OCI-M1 (cell line): ENCODE measurements at places on chromosomes 6 and 20.

DNA sequence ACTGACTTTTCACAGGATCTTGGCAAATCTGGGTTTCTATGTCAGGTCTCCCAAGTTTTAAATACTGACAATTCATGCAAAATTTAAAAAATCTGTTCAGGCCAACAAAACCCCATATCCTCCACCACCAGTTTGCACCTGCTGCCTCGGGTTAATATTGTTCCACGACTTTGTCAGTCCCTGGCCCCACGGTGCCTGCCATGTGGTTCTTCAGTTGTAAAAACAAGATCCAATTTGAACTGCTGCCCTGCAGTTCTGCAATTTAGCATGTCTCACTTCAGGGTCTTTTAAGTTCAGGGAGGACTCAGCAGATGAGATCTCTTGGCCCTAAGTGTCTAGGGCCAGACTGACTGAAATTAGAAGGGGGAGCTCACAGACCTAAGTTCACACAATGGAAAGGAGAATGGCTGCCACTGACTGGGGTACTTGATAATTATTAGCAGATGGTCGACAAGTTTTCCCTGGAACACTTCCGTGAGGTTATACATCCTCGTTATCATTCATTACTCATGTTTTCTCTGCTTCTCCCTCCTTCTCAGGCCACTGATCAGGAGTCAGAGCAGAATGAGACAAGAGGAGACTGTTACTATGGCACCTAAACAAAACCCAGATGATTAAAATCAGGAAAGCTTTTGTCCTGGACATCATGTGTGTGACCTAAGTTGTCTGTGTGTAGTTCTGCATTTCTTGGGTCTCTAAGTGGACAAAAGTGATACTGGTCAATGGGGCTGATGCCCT lies 223.6 kb downstream of the KIF16B start:
- DNase-seq: no peak

- no peak for DNase-seq
Measured at GRCh38 chr20:58321205-58321604, 11.7 kb downstream of the RAB22A start.

- DNase-seq: no peak
Measured at GRCh38 chr20:63459070-63459380, 13.4 kb downstream of the KCNQ2 start.

- peak; percentile 15 for DNase-seq
Measured at GRCh38 chr20:22303523-22303922, 280.8 kb downstream of the FOXA2 start.

DNA sequence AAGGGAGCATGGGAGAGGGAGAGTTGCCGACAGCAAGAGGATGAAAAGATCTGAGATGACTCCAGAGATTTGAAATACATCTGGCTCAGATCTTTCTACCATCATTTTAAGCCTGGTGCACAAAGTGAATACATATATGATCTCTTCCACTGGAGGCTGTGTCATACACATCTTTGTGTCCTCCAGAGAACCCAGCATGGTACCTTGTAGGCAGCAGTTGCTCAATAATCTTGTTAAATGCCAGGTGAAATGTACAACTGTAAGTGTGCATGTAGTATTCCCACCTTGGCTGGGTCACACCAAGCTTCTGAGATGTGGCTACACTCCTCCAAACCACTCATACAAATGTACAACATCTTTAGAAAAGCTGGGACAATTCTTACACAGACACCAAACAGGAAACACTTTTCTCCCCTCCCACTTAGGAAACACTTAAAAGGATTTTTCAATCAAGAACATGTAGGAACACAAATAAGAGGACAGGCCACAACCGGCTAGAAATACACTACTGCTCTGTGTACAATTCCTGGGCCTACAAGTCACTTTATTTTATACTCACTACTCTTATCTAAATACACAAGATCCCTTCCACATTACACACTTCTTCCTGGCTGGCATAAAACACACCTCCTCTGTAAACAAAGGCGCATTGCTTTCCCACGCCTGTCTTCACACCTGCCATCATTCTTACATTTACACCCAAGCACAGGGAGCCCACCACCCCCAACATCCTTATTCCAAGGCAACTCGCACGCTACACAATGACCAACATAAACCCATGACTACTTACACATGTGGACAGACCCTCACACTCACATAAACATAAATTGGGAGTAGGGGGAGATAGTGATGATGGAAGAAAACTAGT lies 3.8 kb upstream of the IER3 start:
- no peak for DNase-seq

GRCh38 chr20:48945840-48946514 lies 24.5 kb downstream of the ARFGEF2 start:
- DNase-seq: no peak

DNA sequence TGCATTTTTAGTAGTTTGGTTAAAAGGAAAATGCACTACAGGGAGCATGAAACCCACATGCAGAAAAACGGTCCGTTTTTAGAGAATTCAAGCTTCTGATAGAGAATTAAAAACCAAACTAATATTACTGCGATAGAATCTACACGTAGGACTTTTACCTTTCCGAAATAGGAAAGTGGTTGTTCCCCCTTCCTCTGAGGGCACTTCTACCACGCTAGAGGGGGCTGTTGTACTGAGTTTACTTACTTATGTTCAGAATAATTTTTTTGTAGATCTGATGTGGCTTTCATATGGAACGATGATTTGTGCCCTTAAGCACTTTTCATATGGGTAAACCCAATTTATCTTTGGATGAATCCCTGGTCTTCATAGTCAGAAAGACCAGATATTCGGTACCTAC lies 264.3 kb upstream of the PLN start:
- DNase-seq: peak; percentile 84

DNA sequence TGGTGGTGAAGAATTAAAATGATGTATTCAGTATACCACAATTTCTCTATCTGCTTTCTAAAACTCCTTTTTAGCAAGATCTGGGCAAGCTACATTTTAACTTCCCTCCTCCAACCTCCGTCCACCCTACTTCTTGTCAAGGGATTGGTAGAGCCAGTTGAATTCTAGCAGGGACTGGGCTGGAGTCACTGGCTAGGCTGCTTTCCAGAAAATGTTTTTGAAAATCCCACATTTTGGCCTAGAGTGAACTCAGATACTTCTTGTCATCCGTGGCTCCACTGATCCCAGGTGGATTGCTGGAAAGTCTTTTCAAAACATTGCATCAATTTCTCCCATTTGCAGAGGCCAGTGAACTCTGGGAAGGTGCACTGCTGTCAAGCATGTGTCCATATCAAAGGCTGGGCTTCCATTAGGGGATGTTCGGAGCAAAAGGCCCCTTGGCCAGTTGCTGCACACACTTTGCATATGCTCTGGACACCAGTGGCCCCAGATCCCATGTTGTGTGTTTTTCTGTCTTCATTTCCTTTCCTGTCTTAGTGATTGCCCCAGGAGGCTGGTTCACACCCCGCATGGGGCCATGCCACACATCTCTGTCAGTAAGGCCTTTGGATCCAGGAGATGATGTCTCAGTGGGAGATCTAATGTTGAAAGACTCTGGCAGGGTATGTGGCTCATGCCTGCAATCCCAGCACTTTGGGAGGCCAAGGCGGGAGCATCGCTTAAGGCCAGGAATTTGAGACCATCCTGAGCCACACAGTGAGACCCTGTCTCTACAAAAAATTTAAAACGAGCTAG lies 11.3 kb upstream of the KCNK16 start:
- DNase-seq: no peak

DNA sequence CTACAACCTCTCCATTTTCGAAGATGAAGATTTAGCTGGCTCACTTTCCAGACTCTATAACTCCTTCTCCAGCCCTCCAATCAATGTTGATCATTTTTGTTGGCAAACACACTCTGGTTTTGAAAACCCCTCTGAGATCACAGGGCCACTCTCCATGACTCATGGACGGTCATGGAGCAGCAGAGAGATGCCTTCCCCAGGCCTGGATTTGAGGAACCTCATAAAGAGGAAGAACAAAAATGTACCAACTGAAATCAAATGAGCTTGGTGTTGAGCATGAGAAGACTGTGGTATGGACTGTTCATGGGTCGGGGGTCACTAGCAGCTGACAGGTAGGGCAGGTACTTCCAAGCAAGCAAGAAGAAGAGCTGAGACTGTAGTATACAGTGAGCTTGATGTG lies 112.8 kb upstream of the INSM1 start:
- DNase-seq: peak; percentile 20

- DNase-seq: no peak
Measured at GRCh38 chr6:147941143-147941542, 401.5 kb upstream of the SASH1 start.

DNA sequence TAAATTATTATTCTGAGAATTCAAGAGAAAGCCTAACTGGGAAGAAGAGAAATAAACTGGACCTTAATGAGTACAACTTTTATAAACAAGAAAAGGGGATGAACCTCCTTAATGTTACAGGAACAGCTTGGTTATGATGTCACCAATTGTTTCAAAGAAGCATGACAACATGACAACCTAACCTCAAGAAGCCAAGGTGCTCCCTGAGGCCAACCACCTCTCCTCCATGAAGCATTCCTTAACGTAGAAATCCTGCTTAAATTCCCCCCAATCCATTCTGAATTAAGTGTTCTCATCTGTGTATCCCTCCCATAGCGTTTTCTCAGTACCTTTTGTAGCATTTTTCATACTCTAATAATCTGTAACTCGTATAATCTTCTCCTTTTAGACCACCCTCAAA lies 1.7 kb downstream of the HBS1L start:
- DNase-seq: peak; percentile 65

GRCh38 chr20:50634191-50634590 lies 57.2 kb downstream of the RIPOR3 start:
- DNase-seq: no peak

GRCh38 chr20:21521596-21522480 lies 8.0 kb upstream of the NKX2-2 start:
- DNase-seq: no peak

- DNase-seq: peak; percentile 52
Measured at GRCh38 chr6:38034274-38034914, 214.9 kb downstream of the ZFAND3 start.

DNA sequence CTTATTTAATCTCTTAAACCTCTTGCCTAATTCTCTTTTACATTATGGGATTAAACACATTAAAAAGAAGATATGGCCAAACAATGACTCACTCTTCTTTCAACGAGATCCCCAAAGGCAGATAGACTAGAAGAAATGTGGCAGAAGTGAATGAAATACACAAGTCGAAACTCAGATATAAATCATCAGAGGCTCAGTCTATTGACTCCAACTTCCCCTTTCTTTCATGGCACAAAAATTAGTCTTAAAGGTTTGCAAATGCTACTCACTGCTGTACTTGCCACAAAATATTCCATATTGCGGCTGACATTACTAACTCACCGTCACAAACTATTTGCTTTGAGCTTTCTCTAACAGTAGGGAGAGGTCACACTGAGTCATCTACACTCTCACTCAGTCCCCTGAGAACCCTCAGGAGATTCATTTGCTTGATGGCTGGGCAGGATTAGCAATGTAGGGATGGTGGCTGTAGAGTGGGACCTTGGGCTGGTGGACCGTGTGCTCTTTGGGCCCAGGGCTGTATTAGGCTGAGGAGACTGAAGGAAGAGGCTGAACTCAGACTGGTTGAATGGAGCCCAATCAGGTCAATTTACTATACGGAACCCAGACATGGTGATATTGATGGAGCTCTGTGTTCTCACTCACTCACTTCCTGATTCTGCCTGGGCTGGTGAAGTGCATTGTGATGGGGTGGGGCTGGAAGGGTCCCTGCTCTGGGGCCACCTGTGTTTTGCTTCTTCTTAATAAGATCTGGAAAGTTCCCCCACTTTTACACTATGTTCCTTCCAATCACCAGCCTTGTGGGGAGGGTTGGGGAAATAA lies 42.8 kb upstream of the UBR2 start:
- DNase-seq: peak; percentile 68

DNA sequence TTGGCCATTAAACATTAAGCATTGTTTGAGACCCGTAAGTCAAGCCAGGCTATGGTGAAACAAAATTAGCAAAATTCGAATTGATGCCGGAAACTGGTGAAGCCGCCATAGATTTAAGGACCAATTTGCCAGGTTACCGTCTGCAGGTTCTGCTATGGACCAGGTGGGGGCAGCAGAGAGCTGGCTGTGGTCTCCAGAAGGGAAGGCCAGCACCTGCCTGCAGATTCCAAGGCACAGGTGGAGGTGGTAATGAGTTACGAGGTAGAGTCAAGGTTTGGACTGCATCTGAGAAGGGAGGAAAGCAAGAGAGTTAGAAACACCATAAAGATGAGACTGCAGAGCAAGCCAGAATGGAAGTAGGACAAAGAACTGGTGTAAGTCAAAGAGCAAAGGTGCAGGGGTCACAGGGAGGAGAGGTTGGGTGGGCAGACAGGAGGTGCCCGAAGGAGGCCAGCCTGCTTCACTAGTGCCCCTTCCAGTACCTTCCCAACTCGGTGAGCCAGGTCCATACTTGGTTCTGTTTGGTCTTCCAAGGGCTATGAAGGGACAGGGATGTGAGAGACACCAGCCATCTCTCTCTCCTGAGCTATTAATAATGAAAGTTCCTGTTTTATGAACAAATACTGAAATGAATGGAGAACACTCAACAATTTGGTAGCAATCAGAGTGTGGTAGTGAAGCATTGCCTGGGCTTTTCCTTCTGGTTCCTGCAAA lies 131.6 kb upstream of the ESR1 start:
- DNase-seq: peak; percentile 49

DNA sequence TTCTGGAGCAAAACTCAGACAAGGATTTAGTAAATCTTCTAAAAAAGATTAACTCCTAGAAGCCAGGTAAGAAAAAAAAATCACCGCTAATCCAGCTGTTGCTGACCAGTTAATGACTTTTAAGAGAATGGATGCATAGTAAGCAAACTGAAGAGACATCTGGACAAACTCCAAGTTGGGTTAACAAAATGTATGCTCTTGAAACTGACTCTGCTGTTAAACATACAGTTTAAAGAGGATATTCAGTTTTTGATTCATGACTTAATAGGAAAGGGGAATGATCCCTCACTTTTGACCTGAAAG lies 70.4 kb downstream of the PLAGL1 start:
- no peak for DNase-seq

DNA sequence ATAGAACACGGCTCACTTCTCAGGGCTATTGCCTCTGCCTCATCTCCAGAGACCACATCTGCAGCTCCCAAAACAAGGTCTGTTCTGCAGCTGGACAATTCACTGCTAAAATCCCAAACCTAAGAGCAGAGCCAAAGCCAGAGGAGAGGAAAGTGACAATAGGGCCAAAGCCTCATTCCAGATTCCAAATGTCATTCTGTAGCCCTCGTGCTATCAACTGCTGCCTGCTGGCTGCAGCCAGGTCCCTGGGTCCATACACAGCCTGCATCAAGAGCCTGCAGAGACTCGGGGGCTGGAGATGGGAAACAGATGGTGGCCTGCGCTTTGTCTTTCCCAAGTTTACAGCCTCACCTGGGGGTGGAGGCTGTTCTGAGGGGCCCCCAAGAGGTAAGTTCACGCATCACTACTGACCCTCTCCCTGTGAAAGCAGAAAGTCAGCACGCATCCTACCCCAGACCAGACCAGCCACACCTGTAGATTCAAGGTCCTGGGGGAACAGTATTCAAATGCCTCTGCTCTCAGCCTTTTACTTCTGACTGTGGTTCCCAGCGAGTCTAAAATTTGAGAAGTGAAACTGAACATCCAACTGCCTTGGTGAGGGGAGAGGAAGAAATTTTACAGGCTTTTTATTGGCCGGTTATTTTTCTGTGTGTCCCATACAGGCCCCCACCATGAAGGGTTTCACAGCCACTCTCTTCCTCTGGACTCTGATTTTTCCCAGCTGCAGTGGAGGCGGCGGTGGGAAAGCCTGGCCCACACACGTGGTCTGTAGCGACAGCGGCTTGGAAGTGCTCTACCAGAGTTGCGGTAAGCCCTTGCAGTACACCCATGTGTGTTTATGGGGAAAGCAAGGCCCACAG lies at the start of gene LY86:
Gene LY86, plus strand, starts transcription at position 657 of the 860 bp plus-strand sequence. Its CDS starts 15 bp downstream, at position 672.
- no peak for DNase-seq

- no peak for DNase-seq
Measured at GRCh38 chr6:38187811-38188590, 368.5 kb downstream of the ZFAND3 start.
